ENCODE measurements at places on chromosomes 3 and 15.

GRCh38 chr3:195838714-195839113 is 27.0 kb upstream of the MUC4 start:
- no peak for DNase-seq

DNA sequence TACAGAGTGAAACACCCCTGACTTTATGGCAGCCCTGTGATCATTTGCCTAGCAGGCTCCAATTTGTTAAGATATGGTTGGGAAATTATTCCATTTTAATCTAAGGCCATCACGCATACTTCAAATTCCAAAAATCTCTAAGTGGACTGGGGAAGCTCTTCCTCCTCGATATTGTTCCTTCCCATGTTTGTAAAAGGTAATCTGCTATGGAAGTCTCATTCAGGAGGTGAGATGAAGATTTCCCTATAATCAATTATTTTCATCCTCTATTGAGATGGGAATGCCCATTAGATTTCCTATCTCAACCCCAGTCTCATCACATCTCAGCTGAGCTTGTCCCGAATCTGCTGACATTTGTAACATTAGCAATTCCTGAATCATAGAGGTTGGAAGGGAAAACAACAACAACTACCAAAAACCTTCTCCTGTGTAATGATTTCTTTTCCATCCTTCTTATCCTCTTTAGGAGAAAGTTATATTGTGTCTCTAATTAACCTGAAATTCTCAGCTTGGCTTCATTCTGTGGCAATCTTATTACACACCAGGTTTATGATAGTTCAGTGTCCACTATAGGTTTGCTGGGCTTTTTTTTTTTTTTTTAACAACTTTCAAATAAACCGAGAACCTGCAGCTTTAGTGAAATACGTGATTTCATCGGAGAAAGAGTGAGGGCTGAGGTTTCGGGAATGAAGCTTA is 2.2 kb upstream of the NR2F2 start:
- no peak for DNase-seq

DNA sequence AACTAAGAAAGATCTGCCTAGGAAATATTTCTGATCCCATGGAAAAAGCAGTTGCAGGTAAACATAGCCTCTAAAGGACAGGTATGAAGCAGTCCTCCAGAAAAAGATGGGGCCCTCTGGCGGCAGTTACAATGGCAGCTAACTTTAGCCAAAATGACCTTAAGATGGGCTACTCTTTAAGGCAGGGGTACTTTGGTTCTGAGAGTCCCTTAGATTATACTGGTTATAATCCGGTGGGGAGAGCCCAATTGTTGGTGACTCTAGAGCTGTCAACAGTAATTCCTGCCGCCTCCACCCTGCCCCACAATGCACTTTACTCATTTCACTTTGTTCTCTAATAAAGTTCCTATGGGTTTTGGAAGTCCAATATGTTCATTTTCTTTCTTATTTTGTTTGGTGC is 412.8 kb upstream of the WNT5A start:
- no peak for DNase-seq

DNA sequence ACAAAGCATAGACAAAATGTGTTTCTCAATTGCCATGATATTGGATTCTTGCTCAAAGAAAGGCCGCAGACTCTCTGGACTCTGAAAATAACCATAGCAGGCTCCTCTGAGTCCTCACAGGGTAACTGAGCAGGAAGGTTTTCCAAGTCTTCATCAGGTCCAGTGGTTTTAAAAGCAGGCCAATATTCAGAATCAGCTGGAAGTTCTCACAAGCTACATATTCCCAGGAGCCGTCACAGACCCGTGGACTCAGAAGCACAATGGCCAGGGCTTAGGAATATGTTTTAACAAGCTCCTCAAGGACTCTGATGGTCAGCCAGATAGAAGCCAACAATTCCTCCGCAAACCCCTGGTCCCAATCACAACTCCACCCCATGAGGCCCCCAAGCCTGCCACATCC is 256.1 kb upstream of the ADAMTS9 start:
- no peak for DNase-seq

All from globus pallidus (tissue), 1 donor.